ENCODE measurements at places on chromosomes 3 and 15. TPM values are rescaled to one million over a fixed set of nuclear protein-coding genes. Genes with fewer than 3 reads are reported as not detected.

DNA sequence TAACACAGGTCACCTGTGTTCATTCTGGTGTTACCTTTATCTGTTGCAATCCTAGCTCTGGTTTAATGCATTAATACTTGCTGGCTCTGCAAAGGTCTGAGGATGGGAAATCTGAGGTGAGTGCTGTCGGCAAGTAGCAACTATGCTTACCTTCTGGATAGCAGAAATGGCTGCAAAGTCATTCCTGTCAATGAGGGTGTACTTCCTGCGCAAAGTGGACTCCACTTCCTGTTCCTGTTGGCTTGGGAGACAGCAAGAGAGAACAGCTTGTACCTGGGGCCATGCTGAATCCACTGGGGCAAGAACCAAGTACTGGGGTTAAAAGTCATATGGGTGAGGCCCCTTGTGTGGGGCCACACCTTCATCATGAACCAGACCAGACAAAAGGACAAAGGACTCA, 37.3 kb downstream of the KIF9 start:
- no peak overlapping the region for H3K27ac ChIP-seq
- H3K4me1 ChIP-seq, result no peaks in the 10 kb centered on the region
- DNase-seq, result no peak

DNA sequence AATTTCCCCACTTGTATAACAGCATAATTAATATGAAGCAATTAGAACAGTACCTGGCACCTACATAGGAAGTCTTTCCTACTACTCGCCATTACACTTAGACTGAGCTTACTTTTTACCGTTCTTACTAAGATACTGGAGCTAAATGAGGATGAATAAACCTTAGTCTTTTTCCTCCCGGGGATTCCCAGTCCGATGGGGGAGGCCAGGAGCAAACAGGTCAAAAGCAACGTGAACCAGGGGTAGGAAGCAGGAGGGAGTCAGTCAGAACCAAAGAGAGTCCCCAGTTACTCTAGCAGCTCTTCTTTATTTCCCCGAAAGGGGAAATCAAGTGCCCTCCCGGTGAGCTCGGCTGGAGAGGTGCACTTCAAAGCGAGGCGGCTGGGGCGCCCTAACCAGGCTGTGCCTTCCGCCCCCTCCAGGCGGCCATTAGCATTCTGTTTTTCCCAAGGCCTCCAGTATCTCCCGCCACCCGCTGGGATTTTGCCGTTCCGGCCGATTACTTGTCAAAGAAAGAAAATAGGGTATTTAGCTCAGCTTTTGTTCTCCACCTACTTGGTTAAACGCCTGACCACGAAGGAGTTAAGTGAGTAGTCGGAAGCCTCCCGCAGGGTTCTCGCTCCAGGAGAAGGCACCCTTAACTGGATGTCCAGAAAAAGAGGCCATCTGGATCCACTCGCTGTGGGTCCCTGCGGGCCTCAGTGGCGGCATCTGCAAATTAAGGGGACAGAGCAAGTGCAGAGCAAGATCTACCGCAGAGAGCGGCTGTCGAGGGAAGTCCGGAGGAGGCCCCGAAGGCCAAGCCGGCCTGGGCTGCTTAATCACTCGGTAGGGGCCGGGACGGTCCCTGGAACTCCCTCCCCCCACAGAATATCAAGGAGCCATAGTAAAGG, 6.3 kb upstream of the EOMES start:
- no peaks in the 10 kb centered on the region for H3K27me3 ChIP-seq
- DNase-seq, result no peak
- H3K4me1 ChIP-seq, result peaks cover 31% of the 10 kb centered on the region
- no peaks in the 10 kb centered on the region for H3K36me3 ChIP-seq
- H3K27ac ChIP-seq, result no peak overlapping the region
- H3K4me3 ChIP-seq, result no peak overlapping the region

DNA sequence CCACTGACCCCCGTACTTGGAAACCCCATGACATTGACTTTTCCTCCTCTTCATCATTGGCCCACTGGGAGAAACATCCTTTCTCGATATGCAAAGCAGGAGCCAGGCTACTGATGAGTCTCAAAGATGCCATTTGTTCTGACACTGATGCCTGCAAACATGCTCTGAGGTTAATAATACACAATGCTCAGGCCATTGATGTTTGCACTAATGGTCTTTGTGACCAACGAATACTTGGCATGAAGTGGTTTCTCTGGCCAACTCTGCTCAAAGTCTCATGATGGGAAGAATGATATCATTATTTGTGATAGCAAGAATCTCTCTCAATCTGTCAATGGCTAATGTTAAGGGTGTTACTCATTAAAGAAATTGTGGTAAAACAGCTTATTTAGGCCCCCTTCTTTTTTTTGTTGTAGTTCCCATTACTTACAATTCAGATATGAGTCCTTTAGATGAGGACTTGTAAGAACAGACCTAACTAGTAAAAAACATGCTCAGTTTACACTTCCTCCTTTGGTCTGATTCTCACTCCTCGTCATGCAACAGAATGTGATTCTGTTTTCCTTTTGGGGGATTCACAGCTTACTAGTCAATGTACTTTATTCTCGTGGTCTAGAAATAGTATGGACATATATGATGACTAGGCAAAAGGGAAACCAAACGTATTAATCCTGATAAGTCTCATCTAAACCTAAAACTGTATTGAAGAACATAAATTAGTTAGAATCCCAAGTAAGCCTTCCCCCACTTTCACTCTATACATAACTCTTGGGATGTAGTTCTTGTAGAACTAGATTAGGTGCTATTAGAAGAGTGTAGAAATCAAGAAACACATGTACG, 488.8 kb upstream of the DPPA4 start:
- H3K27ac ChIP-seq, result no peak overlapping the region
- H3K36me3 ChIP-seq, result no peaks in the 10 kb centered on the region
- H3K27me3 ChIP-seq, result no peaks in the 10 kb centered on the region
- H3K4me1 ChIP-seq, result no peaks in the 10 kb centered on the region

DNA sequence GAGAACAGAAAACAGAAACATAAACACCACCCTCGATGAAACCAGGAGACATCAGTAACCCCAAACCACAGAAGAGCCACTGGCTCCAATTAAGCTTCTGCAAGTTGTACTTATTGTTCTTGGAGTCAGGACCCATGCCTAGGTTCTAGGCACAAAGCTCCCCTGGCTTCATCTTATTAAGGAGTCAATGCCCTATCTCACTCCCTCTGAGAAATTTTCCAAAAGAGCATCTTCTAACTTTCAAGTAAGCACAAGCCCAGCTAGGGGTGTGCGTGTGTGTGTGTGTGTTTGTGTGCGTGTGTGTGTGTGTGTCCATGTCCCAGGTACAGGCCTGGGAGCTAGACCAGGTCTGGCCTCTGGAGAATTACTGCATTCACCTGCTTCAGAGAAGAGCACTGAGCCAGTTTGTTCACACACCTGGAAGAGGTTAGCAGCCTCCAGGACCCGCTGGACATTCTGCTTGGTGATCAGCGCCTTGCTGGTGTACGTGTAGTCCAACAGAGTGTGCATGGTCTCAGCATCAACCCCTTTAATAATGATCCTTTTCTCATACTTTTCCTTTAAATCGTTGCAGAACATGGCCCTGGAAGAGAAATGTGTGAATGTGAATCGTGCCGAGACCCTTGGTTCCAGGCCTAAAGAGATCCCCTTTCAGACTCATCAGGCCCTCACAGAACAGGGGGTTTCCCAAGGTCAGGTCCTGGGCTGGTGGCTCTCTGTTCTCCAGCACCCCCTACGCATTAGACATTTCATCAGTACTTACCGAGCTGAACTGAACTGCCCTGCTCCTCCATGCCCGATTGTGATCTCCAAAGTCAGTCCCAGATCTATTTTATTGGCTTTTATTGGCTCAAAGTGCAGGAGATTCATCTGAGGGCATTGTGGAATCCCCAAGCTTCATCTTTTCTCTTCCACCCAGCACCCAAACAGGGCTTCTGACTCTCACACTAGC, 27.8 kb downstream of the KLHL6 start:
- no peaks in the 10 kb centered on the region for H3K4me1 ChIP-seq
- H3K27me3 ChIP-seq, result no peaks in the 10 kb centered on the region
- no peak for DNase-seq
- H3K27ac ChIP-seq, result no peak overlapping the region
- no peak overlapping the region for H3K4me3 ChIP-seq

The VGLL3 gene
- total RNA-seq, result 10.2 TPM

The TMEM42 gene
- total RNA-seq, result 18.1 TPM

DNA sequence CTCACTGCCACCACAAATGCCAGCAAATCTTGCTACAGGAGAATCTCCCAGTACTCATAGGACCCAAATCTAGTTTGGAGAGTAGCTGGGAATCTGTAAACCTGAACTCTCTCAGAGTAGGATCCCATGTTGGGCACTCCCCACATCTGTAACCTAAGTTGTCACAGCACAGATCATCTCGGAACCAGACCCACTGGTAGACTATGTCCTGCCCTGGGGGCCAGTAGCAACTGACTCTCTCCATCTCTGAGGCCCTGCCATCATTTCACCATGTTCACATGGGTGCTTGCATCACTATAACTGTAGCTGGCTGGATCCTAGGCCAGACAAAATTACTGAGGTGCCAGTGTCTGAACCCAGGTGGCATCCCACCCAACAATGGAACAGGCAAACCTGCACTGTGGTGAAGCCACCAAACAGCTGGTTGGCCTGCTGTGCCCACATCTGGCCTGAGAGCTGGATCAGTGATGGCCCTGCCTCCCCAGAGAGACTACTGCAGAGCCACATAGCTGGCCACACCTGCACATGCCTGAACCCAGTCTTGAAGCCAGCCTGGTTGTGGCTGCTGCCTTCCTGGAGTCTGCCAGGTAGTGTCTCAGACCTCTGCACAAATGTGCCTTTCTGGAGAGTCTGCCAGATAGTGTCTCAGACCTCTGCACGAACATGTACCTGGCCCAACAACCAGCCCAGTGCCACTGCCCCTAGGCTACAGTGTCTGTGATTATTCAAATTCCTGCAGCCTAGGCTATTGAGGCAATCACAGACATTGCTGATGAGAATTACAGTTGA, 82.0 kb downstream of the ISL2 start:
- H3K4me3 ChIP-seq, result no peak overlapping the region
- H3K27ac ChIP-seq, result no peak overlapping the region
- H3K36me3 ChIP-seq, result no peaks in the 10 kb centered on the region
- DNase-seq, result no peak
- no peaks in the 10 kb centered on the region for H3K27me3 ChIP-seq

DNA sequence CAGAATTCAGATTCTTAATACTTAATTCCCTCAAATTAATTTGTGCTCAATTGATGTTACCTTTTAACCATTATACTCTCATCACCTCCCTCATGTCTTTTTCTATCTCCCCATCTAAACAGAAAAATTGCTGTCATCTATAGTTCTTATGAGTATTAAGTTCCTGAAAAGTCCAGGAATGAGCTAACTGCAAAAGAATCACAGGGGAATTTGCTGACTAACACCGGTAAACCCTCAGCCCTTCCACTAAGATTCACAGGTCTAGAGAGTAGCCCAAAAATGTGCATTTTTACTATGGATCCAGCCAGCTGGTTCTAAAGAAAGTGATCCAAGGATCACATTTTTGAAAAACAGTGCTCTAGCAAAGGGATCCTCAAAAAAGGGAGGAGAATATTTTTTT, 67.0 kb downstream of the SETD2 start:
- no peak overlapping the region for H3K27ac ChIP-seq
- no peak for DNase-seq
- no peak overlapping the region for H3K4me3 ChIP-seq
- no peaks in the 10 kb centered on the region for H3K4me1 ChIP-seq
- no peaks in the 10 kb centered on the region for H3K27me3 ChIP-seq
- no peaks in the 10 kb centered on the region for H3K36me3 ChIP-seq

The GP9 gene
- not detected for total RNA-seq

DNA sequence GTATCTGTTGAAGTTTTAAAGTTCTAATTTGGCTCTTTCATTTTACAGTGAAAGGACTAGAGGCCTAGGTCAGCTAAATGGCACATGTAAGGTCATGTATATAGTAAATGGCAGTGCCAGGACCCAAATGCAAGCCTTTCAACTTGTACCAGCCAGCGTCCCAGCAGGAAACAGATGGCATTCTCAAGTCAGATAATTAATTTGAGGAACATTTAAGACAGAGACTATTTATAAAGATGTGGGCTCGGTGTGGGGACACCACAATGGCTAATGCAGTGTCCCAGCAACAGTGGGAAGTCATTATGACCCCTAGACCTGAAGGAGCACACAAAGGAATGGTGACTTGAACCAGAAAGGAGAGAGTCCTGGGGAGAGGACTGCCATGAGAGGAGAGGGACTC, 6.1 kb downstream of the MINDY4B start:
- H3K4me1 ChIP-seq, result no peaks in the 10 kb centered on the region
- H3K27me3 ChIP-seq, result no peaks in the 10 kb centered on the region
- H3K4me3 ChIP-seq, result no peak overlapping the region
- H3K27ac ChIP-seq, result no peak overlapping the region

The PRR20G gene
- total RNA-seq, result not detected

- no peaks in the 10 kb centered on the region for H3K27me3 ChIP-seq
- peaks cover 5% of the 10 kb centered on the region for H3K36me3 ChIP-seq
- DNase-seq, result no peak
- no peak overlapping the region for H3K27ac ChIP-seq
- H3K4me3 ChIP-seq, result no peak overlapping the region
- peaks cover 45% of the 10 kb centered on the region for H3K4me1 ChIP-seq
These were observed 23.5 kb downstream of the CHP1 start for GRCh38 chr15:41254560-41254959.

DNA sequence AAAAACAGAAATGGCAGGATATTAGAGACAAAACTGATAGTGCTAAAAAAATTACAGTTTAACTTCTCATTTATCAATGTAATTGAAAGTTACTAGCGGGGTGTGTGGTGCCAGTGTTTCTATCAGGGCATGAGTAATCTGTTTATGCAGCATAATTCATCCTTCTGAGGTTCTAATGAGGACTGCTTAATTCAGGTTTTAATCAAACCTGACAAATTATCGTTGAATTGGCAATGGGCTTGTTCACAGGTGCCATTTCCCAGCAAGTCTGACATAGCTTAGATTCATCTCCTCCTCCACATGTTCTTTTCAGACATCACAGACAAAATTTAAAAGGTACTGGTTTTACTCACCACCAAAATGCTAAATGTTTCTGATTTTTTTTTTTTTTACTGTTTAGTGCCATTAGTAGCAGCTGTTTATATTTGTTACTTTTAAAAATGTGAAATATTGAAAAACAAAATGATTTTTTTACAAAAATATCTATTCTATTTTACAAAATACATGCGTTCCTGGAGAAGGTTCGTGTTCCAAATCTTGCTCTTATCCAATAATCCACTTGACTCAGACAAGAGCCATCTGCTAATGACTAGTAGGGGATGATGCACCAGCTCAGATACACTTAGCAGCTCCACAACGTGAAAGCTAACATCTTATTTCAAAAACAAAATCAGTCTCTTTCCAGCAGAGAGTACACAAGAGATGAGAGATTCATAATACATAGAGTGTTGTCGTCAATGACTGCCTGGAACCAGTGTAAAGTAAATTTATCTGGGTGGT, 447.7 kb upstream of the DPPA4 start:
- H3K4me3 ChIP-seq, result no peak overlapping the region
- no peak for DNase-seq
- H3K27ac ChIP-seq, result no peak overlapping the region
- H3K4me1 ChIP-seq, result no peaks in the 10 kb centered on the region

- H3K27ac ChIP-seq, result no peak overlapping the region
- no peaks in the 10 kb centered on the region for H3K27me3 ChIP-seq
- H3K36me3 ChIP-seq, result no peaks in the 10 kb centered on the region
- DNase-seq, result no peak
- no peaks in the 10 kb centered on the region for H3K4me1 ChIP-seq
These were observed 16.5 kb downstream of the POLQ start for GRCh38 chr3:121529308-121529707.

The KBTBD12 gene
- 3.4 TPM for total RNA-seq
